ENCODE measurements at places on chromosomes 6 and 20.

- DNase-seq: no peak
Observed at GRCh38 chr20:41469868-41470267, 103.2 kb upstream of the EMILIN3 start.

GRCh38 chr20:49942942-49943341 lies 6.7 kb downstream of the RNF114 start:
- DNase-seq: no peak

DNA sequence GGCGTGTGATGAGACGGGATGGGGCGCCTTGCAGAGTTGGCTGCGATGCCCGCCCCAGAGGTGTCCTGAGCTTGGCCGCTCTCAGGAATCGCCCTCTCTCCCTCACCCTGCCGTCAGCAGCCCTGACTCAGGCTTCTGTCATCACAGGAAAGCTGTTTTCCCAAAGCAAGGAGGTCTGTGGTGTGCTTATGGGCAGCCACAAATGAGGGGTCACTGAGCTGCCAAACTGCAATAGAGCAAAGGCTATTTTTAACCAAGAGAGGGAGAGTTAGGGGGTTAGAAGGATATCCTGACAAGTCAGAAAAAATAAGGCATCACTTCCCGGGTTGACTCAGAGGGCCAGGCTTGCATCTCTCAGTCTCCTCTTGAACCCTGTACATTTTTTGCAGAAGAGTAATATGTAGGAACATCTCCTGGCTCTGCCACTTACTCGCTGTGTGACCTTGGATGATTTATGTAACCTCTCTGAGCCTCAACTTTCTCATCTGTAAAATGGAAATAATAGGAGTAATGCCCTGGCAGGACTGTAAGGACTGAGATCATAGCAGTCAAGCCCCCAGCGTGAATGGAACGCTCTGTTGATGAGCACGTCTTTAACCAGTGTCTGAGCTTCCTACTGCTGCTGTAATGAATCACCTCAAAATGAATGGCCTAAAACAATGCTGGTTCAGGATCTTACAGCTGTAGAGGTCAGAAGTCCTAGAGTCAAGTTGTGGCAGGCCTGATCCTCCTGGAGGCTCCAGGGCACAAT lies 181.9 kb downstream of the NFATC2 start:
- peak; percentile 97 for DNase-seq

DNA sequence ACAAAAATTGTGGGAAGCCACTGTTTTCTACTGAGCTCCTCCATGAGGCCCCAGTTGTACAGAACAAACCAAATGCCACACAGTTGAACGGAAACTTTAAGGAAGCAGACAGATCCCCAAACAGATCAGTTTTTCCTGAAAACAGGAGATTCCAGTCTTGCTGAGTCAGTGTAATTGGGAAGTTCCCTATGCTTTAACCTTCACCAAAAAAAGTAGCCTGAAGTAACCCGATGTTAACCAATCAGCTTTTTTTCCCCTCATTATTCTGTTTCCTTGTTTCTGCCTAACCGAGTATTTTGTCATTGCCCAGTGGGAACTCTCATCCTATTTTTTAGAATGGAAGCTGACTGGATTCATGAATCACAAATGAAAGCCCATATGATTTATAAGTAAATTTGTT lies 36.7 kb downstream of the MARCKS start:
- DNase-seq: no peak

DNA sequence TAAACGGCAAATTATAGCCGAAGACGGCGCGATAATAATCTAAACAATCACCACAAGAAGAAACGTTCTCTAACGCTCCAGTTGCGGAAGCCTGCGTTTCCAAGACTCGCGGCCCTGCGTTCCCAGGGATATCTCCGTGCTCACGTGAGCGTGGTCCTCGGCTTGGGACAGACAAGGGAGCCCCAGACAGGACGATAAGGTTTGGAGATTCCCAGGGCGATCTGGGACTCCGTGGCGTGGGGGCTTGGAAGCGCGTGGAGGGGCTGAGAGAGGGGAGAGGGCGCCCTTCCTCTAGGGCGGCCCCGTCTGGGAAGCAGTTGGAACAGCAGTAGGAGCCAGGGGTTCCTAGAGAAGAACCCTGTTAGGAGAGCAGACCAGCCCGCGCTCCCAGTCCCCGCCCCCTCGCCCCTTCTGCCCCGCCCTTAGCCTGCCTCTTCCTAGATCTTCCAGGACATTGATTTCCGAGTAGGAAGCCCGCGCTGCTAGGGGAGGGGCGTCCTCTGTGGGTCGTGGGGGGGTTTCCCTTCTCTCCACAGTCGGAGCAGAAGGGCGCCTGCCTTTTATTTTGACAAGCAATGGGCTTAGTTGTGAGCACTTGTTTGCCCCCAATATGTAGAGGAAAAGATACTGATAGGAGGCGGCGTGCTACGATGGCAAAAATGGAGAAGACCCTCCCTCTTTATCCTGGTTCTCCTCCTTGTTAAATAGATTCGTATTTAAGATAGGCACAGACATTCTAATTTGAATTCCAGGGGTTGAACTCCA lies 10.6 kb downstream of the NRN1 start:
- DNase-seq: no peak

DNA sequence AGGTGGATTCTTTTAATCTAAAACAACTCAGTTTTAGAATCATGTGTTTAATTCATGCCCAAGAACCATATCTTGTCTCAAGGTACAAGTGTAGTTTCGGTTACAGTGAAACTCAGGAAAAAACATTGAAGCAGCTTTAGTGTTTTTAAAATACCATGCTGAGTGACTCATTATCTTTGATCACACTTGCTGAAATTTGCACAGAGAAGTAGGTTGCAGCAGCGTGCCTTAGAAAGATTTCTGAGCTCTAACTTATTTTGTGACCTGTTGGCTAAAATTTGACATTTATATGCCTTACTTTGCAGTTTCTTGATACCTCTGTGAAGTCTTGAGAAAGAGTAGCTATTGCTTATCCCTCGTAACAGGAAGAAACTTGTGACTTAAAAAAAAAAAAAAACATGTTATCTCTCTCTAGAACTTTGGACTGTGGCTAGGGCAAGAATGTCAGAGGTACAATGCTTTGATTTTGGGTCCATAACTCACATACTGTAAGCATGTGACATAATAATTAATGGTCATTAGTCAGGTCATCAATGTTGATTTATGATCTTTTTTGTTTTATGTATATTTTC lies 34.5 kb upstream of the FUCA2 start:
- DNase-seq: peak; percentile 9

- DNase-seq: no peak
Observed at GRCh38 chr6:149084026-149084425, 233.5 kb upstream of the TAB2 start.

GRCh38 chr6:1619098-1619672 lies 9.5 kb downstream of the FOXC1 start:
- no peak for DNase-seq

- no peak for DNase-seq
Observed at GRCh38 chr6:163775313-163775712, 360.8 kb downstream of the QKI start.

DNA sequence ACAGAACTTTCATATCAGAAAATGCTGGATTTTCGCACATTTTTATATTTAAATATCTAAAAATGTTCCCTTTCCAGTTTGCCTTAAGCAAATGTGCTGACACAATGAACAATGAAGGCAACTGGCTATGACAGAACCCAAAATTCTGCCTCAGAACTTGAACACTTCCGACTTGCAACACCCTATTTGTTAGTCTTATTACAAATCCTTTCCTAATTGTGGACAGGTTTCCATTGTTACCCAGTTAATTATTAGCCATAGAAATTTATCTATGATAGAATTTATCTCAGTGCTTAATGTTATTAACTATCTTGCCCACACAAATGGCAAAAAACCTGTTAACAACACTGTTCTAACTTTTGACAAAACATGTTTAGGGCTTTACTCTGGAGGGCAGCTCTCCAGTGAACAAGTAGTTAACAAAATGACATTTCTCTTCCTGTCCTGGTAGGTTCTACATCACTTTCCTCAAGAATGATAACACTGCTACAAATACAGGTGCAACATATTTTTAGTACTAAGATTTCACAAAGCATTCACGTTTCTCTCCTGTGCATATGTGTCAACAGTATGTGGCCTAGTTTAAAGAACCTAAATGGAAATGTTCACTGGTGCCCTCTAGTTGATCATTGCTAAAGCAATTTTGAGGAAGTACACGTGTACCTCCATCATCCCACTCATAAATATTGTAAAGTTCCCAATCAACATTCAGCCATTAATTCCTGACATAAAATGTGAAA lies 58.4 kb downstream of the HIVEP2 start:
- peak; percentile 27 for DNase-seq

- no peak for DNase-seq
Observed at GRCh38 chr6:118719351-118720124, 68.1 kb upstream of the CEP85L start.

GRCh38 chr6:153059757-153060156 lies 57.2 kb upstream of the MTRF1L start:
- DNase-seq: no peak

- no peak for DNase-seq
Observed at GRCh38 chr6:109121411-109121810, 26.1 kb downstream of the CEP57L1 start.

DNA sequence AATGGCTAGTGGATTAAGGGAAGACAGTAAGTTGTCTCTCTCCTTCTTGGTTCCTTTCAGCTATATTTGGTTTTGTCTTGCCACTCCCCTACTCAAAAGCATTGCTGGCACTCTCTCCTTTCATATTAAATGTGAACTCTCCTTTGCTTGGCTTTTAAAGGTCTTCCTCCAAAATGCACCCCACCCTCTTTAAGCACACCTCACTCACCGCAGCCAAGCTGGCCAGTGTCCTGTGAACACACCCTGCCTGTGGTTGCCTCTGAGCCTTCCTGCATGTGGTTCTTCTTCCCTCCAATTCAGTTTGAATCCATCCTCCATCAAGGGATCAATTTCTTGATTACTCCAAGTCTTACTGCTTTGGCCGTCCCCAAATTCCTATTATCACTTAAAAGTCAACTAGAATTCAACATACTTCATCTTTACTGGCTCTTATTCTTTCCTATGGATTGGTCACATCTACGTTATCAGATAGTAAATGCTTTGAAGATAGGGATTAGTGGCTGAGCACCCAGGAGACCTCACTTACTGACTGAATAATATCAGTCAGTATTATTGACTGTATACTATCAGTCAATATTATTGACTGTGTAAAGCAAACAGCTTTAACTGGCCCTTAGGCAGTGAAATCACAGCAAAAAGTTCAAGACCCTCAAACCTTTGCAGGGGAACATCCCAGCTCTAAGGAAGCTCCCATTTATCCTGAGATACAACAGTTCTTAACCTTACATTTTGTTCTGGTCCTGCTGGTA lies 41.6 kb upstream of the SPDEF start:
- no peak for DNase-seq

DNA sequence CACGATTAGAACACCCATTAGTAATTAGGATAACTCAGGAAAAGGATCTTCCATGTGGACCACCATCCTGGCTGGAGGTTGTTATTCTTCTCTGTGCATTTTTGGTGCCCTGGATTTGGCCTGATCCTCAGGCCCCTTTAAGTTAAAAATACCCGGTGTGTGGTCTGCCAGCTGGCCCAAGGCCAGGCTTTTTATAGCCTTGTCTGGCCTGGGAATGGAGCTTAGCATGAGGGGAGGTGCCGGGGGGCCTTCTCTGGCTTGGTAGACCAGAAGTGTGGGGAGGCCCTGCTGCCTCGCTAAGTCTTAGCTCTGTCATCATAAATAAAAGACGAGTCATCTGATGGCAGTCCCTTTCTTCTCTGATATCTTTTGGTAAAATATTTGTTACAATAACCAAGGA lies 71.4 kb downstream of the ARID1B start:
- no peak for DNase-seq

DNA sequence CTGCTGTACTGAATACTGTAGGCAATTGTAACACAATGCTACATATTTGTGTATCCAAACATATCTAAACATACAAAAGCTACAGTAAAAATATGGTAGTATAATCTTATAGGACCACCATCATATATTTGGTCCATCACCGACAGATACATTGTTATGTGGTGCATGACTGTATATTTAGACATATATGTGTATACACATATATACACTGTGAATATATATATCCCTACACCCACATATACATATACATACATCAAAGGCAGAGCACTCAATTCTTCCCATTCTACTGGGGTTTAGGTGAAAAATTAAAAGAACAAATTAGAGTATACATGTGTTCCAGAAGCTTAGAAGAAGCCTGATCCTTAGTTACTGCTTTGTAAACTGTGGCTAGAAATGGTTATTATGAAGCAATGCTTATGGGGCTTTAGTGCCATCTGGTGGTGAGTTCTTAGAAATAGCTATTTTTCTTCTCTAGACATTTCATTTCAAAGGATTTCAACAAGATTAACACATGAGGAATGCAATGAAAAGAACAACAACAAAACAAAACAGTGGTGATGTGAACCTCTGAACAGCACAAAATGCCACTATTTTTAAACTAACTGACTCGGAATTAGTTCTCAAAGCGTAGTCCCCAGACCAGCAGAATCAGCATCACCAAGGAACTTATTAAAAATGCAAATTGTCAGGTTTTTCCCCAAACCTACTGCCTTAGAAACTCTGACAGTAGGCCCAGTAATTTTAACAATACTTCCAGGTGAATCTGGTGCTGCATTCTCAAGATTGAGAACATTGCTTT lies 38.0 kb downstream of the PKHD1 start:
- DNase-seq: peak; percentile 64

DNA sequence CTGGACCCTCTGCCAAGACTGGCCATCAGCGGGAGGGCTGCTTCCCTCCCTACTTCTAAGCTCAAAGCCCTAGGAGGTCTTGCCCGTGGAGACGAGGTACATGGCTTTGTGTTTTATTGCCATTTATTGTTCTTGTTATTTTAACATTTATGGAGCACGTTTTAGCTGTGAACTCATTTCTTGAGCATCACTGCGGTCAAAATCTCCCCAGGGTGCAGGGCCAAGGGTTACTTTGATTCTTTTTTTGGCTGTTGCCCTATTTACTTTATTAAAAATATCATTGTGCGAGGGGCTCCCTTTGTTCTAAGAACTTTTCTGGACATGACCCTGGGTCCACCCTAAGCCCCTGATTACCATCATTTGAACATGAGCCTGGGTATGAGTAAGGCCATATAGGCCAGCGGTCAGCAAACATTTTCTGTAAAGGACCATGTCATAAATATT lies 51.6 kb downstream of the EYA2 start:
- no peak for DNase-seq

DNA sequence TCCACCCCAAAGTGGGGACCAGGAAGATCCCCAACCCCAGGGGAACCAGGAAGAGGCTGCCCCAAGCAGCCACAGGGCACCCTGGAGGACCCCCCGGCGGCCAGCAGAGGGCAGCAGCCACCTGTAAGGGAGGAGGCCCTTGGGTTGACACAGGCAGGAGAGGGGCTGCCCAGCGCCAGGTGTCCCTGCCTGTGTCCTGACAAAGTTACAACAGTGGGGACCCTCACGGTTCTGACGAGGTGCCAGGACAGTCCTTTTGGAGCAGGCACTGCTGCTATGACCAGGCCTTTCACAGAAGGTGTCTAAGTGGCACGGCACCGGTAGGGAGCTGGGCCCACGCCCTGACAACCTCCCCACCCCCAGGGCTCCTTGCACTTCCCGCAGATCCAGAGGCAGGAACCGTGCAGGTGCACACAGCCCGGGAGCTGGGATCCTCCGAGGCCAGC lies 176.7 kb downstream of the BMP7 start:
- DNase-seq: no peak

- no peak for DNase-seq
Observed at GRCh38 chr6:41587131-41587879, 41.1 kb downstream of the FOXP4 start.
